Caki2 (cell line): ENCODE measurements at places on chromosomes 5 and 9.
A peak's percentile ranks its signal among the peaks of the same experiment; 100 is the strongest.

DNA sequence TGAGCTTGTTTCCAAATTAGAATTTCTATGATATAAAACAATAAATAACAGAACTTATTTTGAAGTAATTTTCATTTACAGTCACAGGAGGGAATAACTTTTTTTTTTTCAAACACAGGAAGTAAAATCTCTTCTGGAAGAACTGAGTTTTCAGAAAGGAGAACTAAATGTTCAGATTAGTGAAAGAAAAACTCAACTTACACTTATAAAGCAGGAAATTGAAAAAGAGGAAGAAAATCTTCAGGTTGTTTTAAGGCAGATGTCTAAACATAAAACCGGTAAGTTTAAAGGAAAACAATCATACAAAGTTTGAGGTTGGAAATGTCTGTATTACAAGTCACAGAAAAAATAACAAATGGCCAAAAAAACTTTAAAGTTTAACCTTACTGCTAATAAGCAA lies 41.6 kb downstream of the RAB14 start:
- DNase-seq = no peak

GRCh38 chr5:135225856-135226560 lies 173.0 kb downstream of the MACROH2A1 start:
- DNase-seq = no peak

GRCh38 chr5:132012371-132013005 lies 1.0 kb upstream of the ACSL6 start:
- DNase-seq = peak; percentile 28

GRCh38 chr9:117121316-117121715 lies 293.5 kb downstream of the ASTN2 start:
- no peak for DNase-seq

GRCh38 chr9:5841771-5842573 lies 9.1 kb upstream of the ERMP1 start:
- DNase-seq = no peak

GRCh38 chr9:91522481-91522880 lies 98.8 kb upstream of the NFIL3 start:
- DNase-seq = no peak

- DNase-seq = no peak
Measured at GRCh38 chr5:99878830-99879229, 656.3 kb upstream of the FAM174A start.

- DNase-seq = no peak
Measured at GRCh38 chr9:92463984-92464383, 18.3 kb downstream of the ASPN start.

- no peak for DNase-seq
Measured at GRCh38 chr5:41955432-41956024, 30.4 kb downstream of the FBXO4 start.

DNA sequence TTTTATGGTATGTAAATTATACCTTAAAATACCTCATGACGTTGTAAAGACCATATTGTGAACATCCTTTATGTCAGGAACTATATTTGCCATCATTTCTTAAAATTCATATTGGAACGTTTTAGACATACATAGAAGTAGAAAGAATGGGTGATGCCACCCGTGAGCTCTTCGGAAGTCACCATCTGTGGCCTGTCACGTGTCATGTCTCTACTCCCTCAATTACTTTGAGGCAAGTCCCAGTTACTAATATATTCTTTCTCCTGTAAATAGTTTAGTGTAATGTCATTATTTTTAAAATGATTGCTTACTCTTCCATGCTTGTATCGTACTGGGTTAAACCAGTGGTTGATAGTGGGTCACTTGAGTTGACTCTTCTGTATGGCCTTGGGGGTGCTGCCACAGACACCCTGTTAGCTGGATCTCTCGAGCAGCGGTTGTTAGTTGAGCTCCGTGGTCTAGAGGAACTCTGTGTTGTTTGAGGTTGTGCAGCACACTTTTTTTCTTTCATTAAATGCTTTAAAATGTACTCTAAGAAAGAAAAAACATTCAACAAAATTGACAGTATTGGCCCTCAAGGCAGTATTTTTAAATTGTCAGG lies 66.2 kb downstream of the TRIO start:
- DNase-seq = no peak

DNA sequence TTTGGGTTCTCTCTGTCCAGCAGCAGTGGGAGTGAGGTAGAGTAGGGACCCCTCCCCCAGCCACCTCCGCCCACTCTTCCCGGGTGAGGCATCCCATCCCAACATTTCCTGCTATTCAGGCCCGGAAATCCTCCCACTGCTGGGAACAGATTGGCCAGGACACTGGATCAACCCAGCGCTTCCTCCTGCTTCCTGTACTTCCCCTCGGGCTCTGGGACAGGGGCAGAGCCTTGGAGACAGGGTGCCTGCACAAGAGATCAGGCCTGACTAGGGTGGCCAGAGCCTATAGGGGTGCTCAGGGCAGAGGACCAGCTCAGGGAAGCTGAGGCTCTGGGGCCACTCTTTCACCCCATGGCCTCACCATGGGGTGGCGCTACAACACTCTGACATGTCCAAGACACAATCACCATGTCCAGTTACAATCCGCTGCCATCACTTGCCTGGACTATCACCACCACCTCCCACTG lies 14.5 kb downstream of the SH2D3C start:
- no peak for DNase-seq

DNA sequence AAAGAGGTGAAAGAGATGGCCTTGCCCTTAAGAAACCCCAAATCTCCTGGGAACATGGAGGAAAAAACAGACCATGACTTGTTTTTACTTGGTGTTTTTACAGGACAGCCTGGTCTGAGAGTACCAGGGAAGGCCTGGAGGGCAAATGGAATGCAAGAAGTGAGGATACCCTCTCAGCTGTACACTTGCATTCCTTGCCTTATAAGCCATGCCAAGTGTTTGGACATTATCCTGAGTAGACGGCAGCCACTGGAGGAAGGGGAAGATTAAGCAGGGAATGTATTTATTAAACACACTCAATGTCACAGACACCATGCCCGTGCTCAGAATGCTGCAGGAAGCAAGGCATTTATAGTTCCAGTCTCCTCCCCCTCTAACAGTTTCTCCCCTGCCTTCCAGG lies 581.4 kb downstream of the CDK5RAP2 start:
- no peak for DNase-seq

- DNase-seq = no peak
Measured at GRCh38 chr9:137697193-137697592, 78.4 kb downstream of the EHMT1 start.

DNA sequence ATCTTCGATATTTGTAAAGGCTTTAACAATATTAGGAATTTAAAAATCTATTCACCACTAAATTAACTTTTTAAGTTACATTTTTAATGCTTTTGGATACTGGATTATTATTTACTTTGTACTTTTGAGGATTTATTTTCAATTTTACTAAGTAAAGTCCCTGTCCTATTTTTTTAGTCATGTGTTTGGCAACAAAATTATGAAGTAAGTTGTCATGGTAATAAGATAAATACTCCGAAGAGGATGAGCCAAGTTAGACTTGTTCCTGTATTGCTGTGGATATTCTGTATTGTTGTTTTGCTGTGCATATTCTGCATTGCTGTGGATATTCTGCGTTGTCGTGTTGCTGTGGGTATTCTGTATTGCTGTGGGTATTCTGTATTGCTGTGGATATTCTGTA lies 210.1 kb downstream of the MTRR start:
- no peak for DNase-seq

DNA sequence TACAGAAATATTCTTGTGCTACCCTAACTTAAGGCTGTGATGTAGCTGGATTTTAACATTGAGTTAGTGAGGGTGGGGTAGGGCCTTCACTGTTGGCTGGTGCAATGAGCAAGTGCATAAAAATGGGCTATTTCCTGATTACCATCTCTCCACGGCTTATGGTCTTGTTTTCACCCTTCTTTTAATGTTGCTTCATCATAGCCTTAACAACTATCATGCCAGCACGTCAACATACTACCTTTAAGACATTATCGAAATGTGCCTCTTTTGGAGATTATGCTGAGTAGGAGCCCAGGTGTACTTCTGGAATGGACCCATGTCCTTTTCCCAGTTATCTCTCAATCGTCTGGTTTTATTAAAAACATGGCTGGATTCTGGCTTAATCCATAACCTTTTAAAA lies 350.9 kb upstream of the ACTBL2 start:
- DNase-seq = no peak

DNA sequence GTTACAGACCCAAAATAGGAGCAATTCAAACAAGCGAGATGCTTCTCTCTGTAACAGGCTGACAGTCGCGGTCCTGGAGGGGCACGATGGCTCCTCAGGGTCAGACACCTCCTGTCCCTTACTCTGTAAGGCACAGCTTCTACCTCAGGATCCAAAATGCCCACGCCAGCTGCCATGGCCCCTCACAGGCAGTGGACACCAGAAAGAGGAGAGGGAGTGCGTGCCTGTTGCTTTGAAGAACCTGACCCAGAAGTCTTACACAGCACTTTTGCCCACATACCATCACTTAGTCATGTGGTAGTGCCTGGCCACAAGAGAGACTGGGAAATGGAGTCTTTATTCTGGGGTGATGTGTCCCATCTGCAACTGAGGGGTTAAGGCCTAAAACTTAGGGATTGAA lies 11.6 kb upstream of the ABL1 start:
- DNase-seq = no peak

DNA sequence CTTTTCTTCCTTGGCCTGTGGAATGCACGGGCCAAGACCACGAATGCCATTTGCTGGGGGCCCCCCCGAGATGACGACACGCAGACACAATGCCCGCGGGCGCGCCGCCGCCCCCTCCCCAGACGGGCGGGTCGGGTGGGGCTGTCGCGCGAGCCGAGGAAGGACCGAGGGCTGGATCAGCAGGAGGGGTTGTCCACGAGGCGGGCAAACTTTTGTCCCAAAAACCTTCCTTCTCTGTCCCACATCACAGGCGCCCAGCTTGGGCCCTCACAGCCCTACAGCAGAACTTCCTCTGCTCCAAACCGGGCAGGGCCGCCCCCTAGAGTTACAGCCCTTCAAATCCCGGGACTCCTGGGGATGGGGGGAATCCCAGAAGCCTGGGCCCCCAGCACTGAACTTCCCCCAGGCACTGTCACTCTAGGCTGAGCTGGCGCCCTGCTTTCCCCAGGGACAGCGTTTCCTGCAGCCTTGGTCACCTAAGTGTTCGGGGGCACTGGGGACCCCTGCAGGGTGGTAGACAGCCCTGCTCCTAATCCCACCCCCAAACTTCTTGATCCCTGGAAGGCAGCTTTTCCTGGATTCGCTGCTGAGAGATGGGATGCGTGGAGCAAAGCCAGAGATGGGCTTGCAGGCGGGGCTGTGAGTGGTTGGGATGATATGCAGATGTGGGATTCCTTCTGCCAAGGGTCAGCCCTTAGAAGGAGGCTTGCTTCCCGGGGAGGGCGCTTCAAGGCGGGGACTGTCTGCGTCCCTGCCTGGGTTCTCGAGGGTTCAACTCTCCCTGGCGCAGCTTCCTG lies 980 bp downstream of the COL5A1 start:
- DNase-seq = no peak

DNA sequence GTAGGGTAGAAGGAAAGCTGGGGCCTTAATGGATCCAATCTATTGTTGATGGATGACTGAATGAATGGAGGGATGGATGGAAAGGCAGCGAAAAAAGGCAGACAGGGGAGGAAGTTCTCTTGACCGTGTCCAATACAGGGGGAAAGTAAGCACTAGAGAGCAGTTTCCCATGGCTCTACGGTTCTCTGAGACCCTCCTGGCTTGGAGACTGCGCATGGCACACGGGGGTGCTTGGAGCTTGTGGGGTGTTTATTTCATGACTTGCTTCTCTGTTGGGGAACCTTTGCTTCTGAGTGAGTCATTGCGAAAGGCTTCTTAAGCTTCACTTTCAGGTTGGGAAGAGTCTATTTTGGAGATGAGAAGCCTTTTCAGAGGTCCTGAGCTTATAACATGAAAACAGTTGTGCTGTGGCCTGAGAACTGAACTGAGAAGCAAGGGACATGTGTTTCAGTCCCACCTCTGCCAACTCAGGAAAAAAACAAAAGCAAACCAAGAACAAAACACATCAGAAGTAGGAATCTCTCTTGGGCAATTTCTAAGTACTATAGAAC lies 12.8 kb upstream of the TEX48 start:
- DNase-seq = no peak
